ENCODE measurements at places on chromosomes 3 and 15. TPM values are rescaled to one million over a fixed set of nuclear protein-coding genes. Genes with fewer than 3 reads are reported as not detected.

The FBXW12 gene
- total RNA-seq = not detected

- no peak for DNase-seq
- no peaks in the 10 kb centered on the region for H3K27me3 ChIP-seq
- no peak overlapping the region for H3K27ac ChIP-seq
- H3K4me1 ChIP-seq = no peaks in the 10 kb centered on the region
These were observed 109.4 kb upstream of the FGF7 start for GRCh38 chr15:49313650-49314049.

DNA sequence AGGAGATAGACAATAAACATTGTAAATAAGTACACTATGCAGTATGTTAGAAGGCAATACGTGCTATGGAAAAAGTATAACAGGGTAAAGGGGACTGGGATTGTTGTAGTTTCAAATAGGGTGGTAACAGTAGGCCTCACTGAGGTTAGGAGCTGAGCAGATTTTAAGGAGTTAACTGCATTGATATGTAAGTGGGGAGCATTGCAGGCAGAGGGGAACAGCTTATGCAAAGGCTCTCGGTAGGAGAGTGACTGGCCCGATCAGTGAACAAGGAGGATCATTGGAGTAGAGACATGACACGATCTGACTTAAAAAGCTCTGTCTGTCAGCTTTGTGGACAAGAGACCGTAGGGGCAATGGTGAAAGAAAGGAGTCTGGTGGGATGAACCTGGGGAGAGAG is 46.8 kb downstream of the PCCB start:
- no peak overlapping the region for H3K27ac ChIP-seq
- no peak overlapping the region for H3K4me3 ChIP-seq
- no peaks in the 10 kb centered on the region for H3K4me1 ChIP-seq
- no peak for DNase-seq
- peaks cover 72% of the 10 kb centered on the region for H3K36me3 ChIP-seq
- H3K27me3 ChIP-seq = no peaks in the 10 kb centered on the region

The SERINC4 gene
- not detected for total RNA-seq

DNA sequence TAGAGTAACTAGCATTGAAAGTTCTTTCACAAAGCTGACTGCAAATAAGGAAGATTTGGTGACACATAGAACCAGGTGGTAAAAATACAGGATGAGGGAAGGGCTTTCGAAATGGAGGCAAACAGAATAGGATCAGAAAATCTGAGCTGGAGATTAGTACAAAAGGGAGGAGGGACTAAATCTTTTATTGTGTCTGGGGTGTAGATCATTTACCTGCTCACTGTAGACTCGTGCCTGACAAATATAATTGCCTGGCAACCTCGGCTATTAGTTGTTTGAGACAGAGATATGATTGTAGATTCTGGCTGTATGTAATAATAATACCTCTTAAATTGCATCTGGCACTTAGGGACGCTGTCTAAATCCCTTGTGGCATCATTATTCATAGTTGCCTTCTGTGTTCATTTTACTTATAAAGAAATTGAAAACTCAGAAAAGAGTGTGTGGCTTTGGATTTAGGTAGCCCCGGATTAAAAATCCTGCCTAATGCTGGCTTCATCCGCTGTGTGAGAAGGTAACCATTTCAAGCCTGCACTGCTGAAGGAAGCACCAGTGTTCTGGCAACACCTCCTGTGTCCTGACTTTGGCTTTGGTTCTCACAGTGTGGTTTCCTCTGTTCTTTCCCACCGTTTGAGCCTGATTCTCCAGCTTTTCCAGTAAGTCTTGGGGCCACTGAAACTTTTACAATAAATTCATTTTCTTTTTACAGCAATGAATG is 25.0 kb upstream of the GPR160 start:
- DNase-seq = no peak
- H3K36me3 ChIP-seq = no peaks in the 10 kb centered on the region
- no peak overlapping the region for H3K27ac ChIP-seq

DNA sequence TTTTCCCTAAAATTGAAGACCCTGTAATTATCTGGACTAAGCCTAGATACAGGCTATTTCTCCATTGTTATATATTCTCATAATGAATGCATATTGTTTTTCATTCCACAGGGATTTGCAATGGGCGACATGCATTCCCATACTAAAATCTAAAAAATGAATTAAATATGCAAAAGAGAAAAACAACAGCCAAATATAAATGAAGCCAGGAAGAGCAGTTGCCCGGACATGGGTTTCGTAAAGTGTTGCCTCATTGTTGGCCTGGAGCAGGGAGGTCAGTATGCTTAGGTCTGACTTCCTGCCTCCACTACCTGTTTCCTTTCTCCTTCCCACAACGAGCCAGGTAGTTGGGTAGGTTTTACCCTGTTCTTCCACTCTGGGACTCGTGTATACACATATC is 27.1 kb upstream of the SLCO3A1 start:
- H3K27me3 ChIP-seq = no peaks in the 10 kb centered on the region
- no peaks in the 10 kb centered on the region for H3K4me1 ChIP-seq
- no peak overlapping the region for H3K27ac ChIP-seq
- DNase-seq = no peak
- no peak overlapping the region for H3K4me3 ChIP-seq

- H3K27me3 ChIP-seq = peaks cover 29% of the 10 kb centered on the region
- no peak for DNase-seq
- no peak overlapping the region for H3K4me3 ChIP-seq
- no peak overlapping the region for H3K27ac ChIP-seq
- peaks cover 21% of the 10 kb centered on the region for H3K4me1 ChIP-seq
These were observed 14.5 kb downstream of the SPTBN5 start for GRCh38 chr15:41879321-41879845.

The CFAP20DC gene
- 0.89 TPM for total RNA-seq

DNA sequence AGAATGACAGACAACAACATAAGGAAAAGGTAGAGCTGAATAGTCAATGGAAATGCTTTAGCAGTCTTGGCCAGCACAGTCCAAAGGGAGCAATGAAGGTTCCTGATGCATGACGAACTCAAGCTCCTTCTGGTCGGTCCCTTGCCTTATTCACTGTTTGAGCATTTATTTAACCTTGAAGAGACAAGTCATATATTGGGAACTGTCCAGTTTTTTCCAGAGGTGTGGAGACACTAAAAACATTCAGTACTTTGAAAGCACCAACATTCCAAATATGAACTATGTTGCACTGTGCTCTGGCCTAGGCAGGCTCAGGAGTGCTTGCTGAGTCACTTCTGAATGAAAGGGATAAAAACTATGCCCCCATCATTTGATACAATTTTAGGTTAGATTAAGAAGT is 384.8 kb downstream of the MECOM start:
- no peak for DNase-seq
- no peaks in the 10 kb centered on the region for H3K36me3 ChIP-seq
- H3K27me3 ChIP-seq = no peaks in the 10 kb centered on the region

DNA sequence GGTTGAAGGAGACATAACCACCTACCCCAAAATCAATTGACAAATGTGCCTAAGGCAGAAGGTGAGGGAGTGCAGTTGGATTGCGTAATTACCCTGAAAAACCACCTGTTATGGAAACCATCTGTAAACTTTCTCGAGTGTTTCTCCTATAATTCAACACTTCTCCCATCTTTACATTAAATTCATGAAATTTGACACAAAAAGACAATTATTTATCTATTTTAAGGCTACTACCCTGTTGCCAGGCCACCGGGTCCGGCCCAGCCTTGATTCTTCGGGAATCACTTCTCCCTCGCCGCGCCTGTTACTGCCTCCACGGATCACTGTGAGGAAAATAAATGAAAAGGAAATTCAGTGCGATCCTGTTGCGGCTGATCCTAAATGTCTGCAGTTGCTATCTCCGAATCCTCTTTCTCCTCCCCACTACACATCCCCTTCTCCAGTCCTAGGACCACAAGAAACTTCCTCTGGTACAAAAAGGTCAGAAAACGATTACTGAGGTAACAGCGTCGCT is 646 bp downstream of the IQCB1 start:
- H3K4me3 ChIP-seq = peak overlapping the region; percentile 75
- peak; percentile 36 for DNase-seq

The UCN2 gene
- not detected for total RNA-seq

DNA sequence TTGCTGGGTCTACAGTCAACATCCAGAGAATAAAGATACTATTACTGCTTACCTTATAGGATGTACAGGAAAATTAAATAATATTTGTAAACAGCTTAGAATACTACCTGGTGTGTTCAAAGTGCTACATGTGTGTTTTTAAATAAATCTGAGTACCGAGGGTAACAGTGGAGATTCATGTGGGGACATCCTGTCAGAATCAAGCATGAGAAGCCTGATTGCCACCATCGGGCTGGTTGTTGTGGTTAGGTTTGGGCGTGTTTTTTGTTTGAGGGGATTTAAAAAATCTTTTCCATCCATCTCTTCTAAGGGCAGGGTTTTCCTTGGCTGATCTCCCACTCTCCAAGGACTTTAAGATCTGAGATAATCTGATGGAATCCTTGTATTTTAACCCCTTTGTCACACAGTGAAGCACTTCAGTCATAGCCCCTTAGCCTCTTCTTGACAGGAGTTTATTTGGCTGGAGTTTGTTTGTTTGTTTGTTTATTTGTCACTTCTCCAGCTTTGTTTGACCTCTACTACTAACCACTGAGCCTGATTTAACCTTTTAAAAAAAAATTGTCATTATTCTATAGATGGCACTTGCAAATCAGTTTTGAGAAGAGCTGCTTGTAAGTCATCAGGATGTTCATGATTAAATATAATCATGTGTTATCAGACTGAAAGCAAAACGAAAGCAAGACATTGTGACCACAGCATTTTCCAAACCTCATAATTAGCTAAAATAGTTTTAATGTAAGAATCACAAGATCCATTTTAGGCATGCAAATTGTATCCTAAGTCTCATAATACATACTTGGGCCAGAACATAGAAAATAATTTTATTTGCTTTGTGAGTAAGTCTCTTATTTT is 72.8 kb upstream of the RARB start:
- no peak for DNase-seq
- no peaks in the 10 kb centered on the region for H3K27me3 ChIP-seq
- no peaks in the 10 kb centered on the region for H3K36me3 ChIP-seq
- H3K4me1 ChIP-seq = no peaks in the 10 kb centered on the region
- no peak overlapping the region for H3K4me3 ChIP-seq

GRCh38 chr15:39591896-39592315 is 11.0 kb downstream of the THBS1 start:
- no peak overlapping the region for H3K4me3 ChIP-seq
- no peak overlapping the region for H3K27ac ChIP-seq
- peaks cover 50% of the 10 kb centered on the region for H3K36me3 ChIP-seq
- peaks cover 6% of the 10 kb centered on the region for H3K4me1 ChIP-seq

- H3K4me1 ChIP-seq = no peaks in the 10 kb centered on the region
- no peak overlapping the region for H3K27ac ChIP-seq
- no peak overlapping the region for H3K4me3 ChIP-seq
- no peaks in the 10 kb centered on the region for H3K36me3 ChIP-seq
- DNase-seq = no peak
- H3K27me3 ChIP-seq = no peaks in the 10 kb centered on the region
These were observed 61.3 kb downstream of the MYRIP start for GRCh38 chr3:39870706-39871105.
